ENCODE measurements at places on chromosomes 7 and 10. TPM values are rescaled to one million over a fixed set of nuclear protein-coding genes. Genes with fewer than 3 reads are reported as not detected.

DNA sequence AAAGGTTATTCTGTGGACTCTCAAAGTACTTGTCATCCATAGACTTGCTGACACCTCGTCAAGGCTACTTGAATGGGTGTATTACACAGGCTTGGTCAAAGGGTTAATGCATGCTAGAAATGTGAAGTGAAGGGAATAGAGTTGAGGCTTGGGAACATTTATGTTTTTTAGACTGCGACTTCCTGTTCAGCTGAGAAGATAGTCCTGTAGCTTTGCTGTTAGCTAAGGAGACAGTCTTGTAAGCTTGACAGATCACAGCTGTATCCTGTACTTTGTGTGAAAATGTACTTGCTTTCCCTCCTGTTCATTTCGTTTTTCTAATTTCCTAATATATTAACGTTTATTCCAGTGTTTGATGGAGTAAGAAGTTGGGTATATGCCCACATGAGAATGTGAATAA, 52.1 kb downstream of the ADD3 start:
- H3K36me3 ChIP-seq = no peaks in the 10 kb centered on the region
- no peaks in the 10 kb centered on the region for H3K27me3 ChIP-seq
- H3K4me1 ChIP-seq = no peaks in the 10 kb centered on the region
- no peak for DNase-seq
- H3K27ac ChIP-seq = no peak overlapping the region
- H3K4me3 ChIP-seq = no peak overlapping the region

The RNF133 gene
- 0.25 TPM for total RNA-seq

GRCh38 chr7:124764847-124765400, 668 bp downstream of the GPR37 start:
- peaks cover 15% of the 10 kb centered on the region for H3K36me3 ChIP-seq
- no peaks in the 10 kb centered on the region for H3K4me1 ChIP-seq
- DNase-seq = peak; percentile 82
- H3K27me3 ChIP-seq = no peaks in the 10 kb centered on the region

DNA sequence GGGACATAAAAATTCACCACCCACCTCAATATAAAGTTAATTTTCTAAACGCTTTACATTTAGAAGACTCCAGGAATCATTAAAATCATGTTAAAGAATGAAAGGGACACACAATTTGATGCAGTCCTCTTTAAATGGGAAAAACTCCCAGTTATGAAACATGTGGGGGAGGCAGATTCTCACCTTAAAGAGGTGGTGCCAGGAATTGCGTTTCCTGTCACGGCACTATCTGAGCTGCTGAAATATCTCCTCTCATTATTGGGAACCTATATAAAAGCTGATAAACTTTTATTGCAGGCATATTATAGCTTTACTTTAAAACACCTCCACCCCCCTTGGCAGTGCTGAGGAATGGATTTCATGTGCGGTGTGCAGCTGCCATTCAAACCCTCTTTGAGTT, 94.8 kb upstream of the SORCS3 start:
- no peak overlapping the region for H3K27ac ChIP-seq
- no peak for DNase-seq
- no peak overlapping the region for H3K4me3 ChIP-seq

GRCh38 chr7:151936207-151936606, 20.0 kb upstream of the GALNTL5 start:
- no peaks in the 10 kb centered on the region for H3K27me3 ChIP-seq
- H3K4me1 ChIP-seq = no peaks in the 10 kb centered on the region
- no peaks in the 10 kb centered on the region for H3K36me3 ChIP-seq
- H3K27ac ChIP-seq = no peak overlapping the region

- H3K36me3 ChIP-seq = peaks cover 31% of the 10 kb centered on the region
- no peak overlapping the region for H3K27ac ChIP-seq
- peaks cover 3% of the 10 kb centered on the region for H3K4me1 ChIP-seq
- peak; percentile 80 for DNase-seq
- H3K4me3 ChIP-seq = peak overlapping the region; percentile 93
Measured at GRCh38 chr10:93072225-93072712, 1.4 kb upstream of the CYP26A1 start.

DNA sequence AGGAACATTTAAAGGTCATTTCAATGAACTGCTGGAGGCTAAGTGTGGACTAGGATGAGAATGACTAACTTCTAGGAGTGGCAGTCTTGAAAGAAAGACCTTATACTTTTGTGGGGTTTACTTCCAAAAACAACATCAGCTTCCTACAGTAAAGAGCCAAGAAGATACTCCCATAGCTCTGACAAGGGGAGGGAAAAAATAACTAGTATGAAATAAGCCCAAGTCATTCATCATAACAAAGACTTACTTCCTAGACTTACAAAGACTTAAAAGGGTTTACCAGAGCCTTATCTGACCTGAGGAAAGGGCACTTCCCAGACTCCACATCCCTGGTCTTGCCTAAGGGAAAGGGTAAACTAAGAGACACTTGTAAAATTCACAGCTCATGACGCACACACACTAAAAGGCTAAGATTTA, 31.7 kb downstream of the ARHGAP12 start:
- peaks cover 4% of the 10 kb centered on the region for H3K4me1 ChIP-seq
- peaks cover 38% of the 10 kb centered on the region for H3K36me3 ChIP-seq
- no peak for DNase-seq

GRCh38 chr7:120799147-120799546, 58.8 kb downstream of the TSPAN12 start:
- peaks cover 49% of the 10 kb centered on the region for H3K36me3 ChIP-seq
- no peak overlapping the region for H3K4me3 ChIP-seq
- no peak overlapping the region for H3K27ac ChIP-seq
- DNase-seq = no peak
- H3K4me1 ChIP-seq = peaks cover 8% of the 10 kb centered on the region

DNA sequence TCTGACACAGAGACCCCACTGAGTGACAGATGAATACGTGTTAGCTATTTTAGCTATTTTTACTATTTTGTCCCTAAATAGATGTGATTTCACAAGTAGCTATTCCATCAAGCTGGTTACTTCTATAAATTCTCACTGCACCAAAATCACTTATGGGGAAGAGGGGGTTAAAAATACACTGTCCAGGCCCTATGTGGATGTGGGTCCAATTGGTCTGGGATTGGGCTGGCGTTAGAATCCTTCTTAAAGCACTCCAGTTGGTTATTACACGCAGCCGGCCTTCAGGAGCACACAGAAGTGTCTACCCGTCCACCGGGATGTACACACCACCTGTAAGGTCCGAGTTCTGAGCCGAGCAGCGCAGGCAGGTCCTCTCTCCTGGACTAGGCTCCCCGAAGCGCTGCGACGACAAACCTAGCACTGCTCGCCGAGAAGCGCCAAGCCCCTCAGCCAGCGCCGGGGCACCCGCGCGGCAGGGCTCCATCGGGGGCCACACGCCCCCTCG, 222.3 kb upstream of the MKLN1 start:
- peak; percentile 73 for DNase-seq
- no peak overlapping the region for H3K27ac ChIP-seq
- peaks cover 33% of the 10 kb centered on the region for H3K27me3 ChIP-seq
- H3K4me3 ChIP-seq = peak overlapping the region; percentile 81
- peaks cover 2% of the 10 kb centered on the region for H3K4me1 ChIP-seq

GRCh38 chr10:69007260-69007659, 18.7 kb downstream of the KIFBP start:
- H3K4me1 ChIP-seq = no peaks in the 10 kb centered on the region
- H3K4me3 ChIP-seq = no peak overlapping the region
- no peak for DNase-seq

DNA sequence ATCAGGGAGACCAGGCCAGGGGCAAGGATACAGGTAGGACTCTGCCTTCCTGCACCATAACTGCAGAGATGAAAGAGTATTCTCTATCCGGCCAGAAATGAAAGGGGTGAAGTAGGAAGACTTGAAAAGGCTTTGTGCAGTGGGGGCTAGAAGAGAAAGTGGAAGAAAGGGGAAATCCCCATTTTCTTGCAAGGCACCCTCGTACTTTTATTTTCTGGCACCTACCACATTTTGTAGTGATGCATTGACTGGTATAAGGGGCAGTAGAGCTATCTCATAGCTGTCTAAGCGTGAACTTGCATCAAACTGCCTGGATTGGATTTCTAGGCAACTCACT, 752 bp upstream of the CAMK2G start:
- H3K27ac ChIP-seq = no peak overlapping the region
- peaks cover 5% of the 10 kb centered on the region for H3K4me1 ChIP-seq
- H3K4me3 ChIP-seq = peak overlapping the region; percentile 71
- DNase-seq = no peak

DNA sequence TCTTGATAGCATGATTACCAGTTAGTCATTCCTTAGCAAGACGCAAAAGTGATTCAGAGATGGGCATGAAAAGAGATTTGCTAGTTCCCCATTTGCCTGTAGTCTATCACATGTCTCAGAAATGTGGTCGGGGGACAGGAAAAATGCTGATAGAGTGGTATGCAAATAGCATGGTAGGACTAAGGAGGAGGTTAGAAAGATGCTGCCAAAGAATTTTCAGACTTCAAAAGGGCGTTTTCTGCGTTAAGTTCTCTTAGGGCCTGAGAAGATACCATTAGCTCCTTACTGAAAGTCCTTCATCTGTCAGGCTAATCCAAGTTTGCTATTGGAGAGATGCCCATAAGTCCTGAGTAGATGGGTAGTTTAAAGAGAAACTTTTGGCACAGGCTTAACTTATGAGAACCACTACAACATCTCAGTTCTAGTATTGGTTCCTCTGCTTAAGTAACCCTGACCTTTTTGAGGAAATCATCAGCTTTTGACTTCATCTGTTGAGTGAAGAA, 2.7 kb downstream of the CALD1 start:
- DNase-seq = no peak
- H3K36me3 ChIP-seq = peaks cover 11% of the 10 kb centered on the region
- H3K4me3 ChIP-seq = peak overlapping the region; percentile 93
- no peak overlapping the region for H3K27ac ChIP-seq
- no peaks in the 10 kb centered on the region for H3K4me1 ChIP-seq
- no peaks in the 10 kb centered on the region for H3K27me3 ChIP-seq

GRCh38 chr10:96339956-96340904, 18.6 kb downstream of the OPALIN start:
- H3K27me3 ChIP-seq = no peaks in the 10 kb centered on the region
- no peak overlapping the region for H3K4me3 ChIP-seq
- no peak overlapping the region for H3K27ac ChIP-seq
- H3K4me1 ChIP-seq = peaks cover 2% of the 10 kb centered on the region
- DNase-seq = peak; percentile 85

The LRRC17 gene
- total RNA-seq = 0.65 TPM

The SPDYE2 gene
- total RNA-seq = not detected

- no peaks in the 10 kb centered on the region for H3K27me3 ChIP-seq
- H3K4me1 ChIP-seq = no peaks in the 10 kb centered on the region
Measured at GRCh38 chr7:28498636-28499035, 86.3 kb downstream of the CREB5 start.

DNA sequence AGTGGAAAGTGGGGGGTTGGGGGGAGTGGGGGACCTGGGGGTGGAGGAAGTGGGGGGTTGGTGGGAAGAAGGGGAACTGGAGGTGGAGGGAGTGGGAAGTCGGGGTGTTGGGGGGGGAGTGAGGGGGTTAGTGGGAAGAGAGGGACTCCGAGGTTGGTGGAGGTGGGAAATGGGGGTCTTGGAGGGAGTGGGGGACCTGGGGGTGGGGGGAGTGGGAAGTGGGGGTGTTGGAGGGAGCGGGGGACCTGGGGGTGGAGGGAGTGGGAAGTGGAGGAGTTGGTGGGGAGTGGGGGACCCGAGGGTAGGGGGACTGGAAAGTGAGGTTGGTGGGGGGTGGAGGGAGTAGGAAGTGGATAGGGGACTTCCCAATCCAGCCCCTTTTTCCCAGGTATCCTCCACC, 906 bp upstream of the MMD2 start:
- peaks cover 5% of the 10 kb centered on the region for H3K4me1 ChIP-seq
- no peak for DNase-seq
- H3K4me3 ChIP-seq = no peak overlapping the region
- H3K36me3 ChIP-seq = no peaks in the 10 kb centered on the region

DNA sequence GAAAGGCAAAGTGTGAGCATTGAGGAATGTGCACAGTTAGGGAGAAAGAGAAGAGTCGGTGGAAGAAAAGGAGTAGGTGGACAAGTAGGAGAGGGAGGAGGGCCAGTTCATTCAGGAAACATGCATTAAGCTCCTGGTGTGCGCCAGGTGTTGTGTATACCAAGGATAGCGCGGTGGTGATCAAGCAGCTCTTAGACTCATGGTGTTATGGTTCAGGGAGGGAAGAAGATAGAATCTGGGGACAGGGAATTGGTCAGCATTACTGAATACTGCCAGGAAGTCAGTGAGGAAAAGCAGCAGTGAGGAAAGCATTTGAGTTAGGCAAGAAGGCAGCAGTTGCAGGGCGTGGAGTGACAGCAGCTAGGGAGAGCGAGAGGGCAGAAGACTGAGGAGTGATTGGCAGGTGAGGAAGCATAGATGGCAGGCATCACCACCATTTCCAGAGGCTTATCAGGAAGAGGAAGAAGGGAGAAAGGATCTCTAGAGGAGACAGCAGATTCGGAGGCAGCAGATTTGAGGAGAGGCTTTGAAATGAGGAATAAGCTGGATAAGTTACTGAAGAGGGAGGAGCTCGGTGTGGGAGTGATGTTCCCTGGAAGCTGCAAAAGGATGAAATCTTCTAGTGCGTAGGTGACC, 265.6 kb downstream of the GFRA1 start:
- no peaks in the 10 kb centered on the region for H3K27me3 ChIP-seq
- no peaks in the 10 kb centered on the region for H3K36me3 ChIP-seq

The NACAD gene
- total RNA-seq = 5.8 TPM

- peaks cover 13% of the 10 kb centered on the region for H3K4me1 ChIP-seq
- no peaks in the 10 kb centered on the region for H3K27me3 ChIP-seq
- no peaks in the 10 kb centered on the region for H3K36me3 ChIP-seq
- H3K4me3 ChIP-seq = peak overlapping the region; percentile 10
- no peak overlapping the region for H3K27ac ChIP-seq
- peak; percentile 74 for DNase-seq
Measured at GRCh38 chr7:47190462-47190861, 391.4 kb downstream of the TNS3 start.

The FAM107B gene
- 24.0 TPM for total RNA-seq

The CAV1 gene
- 9.4 TPM for total RNA-seq

The SCRN1 gene
- 117 TPM for total RNA-seq

DNA sequence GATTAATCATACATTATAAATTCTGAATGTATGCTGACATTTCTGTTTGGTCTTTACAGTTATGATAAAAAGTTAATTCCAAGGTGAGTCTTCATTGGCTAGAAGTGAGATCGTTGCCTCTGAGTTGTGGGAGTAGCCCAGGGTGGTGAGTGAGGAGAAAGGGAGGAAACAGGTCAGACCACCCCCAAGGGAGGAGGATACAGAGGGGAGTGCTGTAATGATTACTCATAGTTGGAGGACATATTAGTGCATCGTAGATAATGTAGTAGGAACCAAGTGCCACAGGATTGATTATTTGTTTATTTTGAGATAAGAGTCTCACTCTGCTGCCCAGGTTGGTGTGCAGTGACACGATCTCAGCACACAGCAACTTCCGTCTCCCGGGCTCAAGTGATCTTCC, 672.2 kb downstream of the INHBA start:
- no peaks in the 10 kb centered on the region for H3K27me3 ChIP-seq
- no peak for DNase-seq
- H3K36me3 ChIP-seq = no peaks in the 10 kb centered on the region
- peaks cover under 1% of the 10 kb centered on the region for H3K4me1 ChIP-seq
- H3K4me3 ChIP-seq = no peak overlapping the region
